ENCODE measurements at places on chromosomes 12 and 14. TPM values are rescaled to one million over a fixed set of nuclear protein-coding genes. Genes with fewer than 3 reads are reported as not detected.
A peak's percentile ranks its signal among the peaks of the same experiment; 100 is the strongest.

DNA sequence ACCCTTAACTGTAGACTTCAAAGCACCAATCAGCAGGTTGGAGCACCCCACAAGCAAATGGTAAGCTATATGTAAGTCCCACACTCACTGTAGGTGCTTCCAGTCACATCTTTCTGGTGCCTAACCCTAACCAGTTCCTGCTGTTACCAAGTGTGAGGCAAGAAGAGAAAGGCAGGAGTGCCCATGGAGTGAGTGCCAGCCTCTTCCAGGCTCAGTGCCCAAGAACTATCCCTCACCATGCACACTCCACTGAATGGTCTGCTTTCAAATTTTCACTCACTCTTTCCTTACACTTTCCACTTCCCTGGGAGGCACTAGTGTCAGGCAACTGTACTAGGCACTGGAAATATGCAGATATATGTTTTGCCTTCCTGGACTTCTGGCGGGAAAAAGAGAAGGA lies 62.2 kb upstream of the ZDHHC17 start:
- no peak for DNase-seq
- H3K27ac ChIP-seq: no peak overlapping the region
- H3K36me3 ChIP-seq: no peaks in the 10 kb centered on the region
- no peaks in the 10 kb centered on the region for H3K4me1 ChIP-seq

Gene KLHL33
- 0.46 TPM for polyA plus RNA-seq

DNA sequence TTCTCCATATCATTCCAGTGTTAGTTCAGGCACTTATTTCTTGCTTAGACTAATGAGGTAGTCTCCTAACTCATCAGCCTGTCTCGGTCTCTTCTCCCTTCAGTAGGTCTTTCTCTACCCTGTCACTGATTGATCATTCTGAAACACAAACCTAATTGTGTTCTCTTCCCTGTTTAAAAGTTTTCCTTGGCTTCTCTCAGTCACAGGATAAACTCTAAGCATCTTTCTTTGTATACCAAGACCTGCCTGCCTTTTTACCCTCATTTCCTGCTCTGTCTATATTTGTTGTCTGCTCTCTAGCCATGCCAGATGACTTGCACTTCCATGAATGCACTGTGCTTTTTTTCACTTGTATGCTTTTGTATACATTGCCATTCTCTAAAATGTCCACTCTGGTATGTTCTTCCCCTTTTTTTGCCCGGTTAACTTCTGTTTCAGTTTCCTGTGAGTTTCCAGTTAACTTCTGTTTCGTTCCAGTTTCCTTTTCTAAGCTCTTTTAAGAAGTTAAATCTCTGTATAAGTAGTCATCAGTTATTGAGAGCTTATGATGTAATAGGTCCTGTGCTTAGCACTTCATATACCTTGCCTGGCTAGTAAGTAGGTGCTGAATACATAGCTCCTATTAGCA lies 12.8 kb downstream of the DIP2B start:
- H3K27ac ChIP-seq: peak overlapping the region; percentile 40
- H3K27me3 ChIP-seq: no peaks in the 10 kb centered on the region
- no peak for DNase-seq
- peaks cover 3% of the 10 kb centered on the region for H3K4me1 ChIP-seq

- no peaks in the 10 kb centered on the region for H3K36me3 ChIP-seq
- peaks cover 8% of the 10 kb centered on the region for H3K4me1 ChIP-seq
- H3K27me3 ChIP-seq: peaks cover 2% of the 10 kb centered on the region
- H3K4me3 ChIP-seq: no peak overlapping the region
- DNase-seq: no peak
Observed at GRCh38 chr14:99378782-99379214, 101.9 kb downstream of the SETD3 start.

GRCh38 chr12:6847676-6848075 lies 3.4 kb downstream of the CDCA3 start:
- H3K4me1 ChIP-seq: peaks cover 21% of the 10 kb centered on the region
- H3K36me3 ChIP-seq: peaks cover 73% of the 10 kb centered on the region
- no peak overlapping the region for H3K4me3 ChIP-seq
- H3K27me3 ChIP-seq: no peaks in the 10 kb centered on the region
- no peak for DNase-seq

Gene IAPP
- 0.24 TPM for polyA plus RNA-seq

DNA sequence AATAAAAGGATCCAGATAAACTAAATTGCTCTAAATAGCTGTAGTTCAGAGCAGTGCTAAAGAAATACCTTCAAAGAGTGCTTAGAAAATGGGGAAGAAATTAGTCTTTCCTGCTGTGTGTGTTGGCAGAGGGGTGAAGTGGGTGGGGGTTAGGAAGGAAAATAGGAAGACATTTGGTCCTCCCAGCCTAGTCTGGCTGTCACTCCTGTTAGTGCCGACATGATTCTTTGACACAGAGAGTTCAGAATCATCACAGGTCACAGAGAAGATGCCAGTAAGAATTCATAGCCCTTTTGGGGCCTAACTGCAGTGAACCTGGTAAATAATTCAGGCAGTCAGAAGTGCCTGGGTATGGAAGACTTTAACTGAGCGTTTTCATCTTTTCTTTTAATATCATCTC lies 74.8 kb downstream of the FLRT2 start:
- H3K27ac ChIP-seq: no peak overlapping the region
- H3K4me1 ChIP-seq: no peaks in the 10 kb centered on the region
- H3K4me3 ChIP-seq: no peak overlapping the region
- no peaks in the 10 kb centered on the region for H3K27me3 ChIP-seq
- no peak for DNase-seq
